ENCODE measurements at places on chromosomes 16 and 17.

DNA sequence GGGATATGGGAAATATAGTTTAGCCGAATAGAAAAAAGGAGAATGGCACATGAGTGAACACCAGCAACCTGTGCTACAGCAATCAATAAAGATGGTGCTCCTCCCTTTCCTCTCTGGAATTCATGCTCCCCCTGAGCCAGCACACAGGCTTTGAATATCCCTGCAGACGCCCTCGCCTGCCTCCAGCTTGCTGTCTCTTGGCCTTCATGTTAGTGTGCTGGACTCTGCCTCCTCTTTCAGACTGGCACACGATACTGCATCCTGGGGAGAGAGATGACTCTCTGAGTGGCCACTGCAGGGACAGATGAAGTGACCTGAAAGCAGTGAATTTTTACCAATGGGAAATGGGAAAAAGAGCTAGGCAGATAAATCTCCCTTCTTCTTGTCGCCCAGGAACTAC, 498.6 kb upstream of the SALL1 start:
- no peak for DNase-seq

DNA sequence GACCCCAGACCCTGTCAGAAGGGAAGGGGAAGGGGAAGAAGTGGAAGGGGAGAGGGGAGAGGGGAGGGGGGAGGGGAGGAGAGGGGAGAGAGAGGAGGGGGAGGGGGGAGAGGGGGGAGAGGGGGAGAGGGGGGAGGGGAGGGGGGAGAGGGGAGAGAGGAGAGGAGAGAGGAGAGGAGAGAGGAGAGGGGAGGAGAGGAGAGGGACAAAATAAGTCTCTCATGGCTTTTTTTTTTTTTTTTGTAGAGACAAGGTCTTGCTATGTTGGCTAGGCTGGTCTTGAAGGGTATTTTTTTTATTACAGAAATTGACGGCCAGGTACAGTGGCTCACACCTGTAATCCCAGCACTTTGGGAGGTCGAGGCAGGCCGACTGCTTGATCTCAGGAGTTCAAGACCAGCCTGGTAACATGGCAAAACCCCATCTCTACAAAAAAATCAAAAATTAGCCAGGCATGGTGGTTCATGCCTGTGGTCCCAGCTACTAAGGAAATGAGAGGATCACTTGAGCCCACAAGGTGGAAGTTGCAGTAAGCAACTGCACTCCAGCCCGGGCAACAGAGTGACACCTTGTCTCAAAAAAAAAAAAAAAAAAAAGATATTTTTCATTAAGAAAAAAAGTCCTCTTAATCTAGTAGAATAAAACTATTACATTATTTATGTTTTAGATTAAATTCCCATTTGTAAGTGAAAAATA, 19.2 kb downstream of the AMFR start:
- DNase-seq: no peak

DNA sequence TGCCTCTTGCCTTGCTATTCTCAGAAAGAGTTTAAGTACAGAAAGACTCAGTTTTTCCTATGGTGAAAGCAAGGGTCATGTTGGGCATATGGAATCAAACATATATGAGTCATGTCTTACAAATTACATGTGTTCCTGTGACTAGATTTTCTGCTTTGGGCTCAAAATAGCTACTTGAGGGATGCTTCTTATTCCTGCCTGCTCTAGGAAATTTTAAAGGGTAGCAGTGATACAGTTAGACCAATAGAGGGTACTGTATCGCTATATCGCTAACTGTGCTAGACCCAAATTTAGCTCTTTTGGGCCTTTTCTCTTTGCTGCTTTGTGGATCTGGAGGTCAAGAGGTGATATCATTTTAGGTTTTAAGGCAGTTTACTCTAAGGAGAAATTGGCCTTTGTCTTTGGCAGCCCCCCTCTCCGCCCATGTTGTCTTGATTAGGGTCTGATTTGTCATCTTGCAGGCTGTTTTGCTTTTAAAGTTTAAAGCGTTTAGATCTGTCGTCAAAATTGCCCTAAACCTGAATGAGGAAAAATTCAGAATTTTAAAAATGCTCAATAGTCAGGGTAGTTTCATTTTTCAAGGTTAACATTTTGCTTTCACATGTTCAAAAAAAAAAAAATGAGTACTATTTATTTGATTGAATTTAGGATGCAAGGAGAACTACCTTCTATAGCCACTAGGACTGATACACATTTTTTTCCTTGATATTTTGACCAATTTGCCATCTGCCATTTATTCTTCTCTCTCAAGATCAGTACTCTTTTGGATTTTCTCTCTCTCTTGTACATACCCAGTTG, 8.8 kb downstream of the NFATC3 start:
- peak; percentile 50 for DNase-seq

DNA sequence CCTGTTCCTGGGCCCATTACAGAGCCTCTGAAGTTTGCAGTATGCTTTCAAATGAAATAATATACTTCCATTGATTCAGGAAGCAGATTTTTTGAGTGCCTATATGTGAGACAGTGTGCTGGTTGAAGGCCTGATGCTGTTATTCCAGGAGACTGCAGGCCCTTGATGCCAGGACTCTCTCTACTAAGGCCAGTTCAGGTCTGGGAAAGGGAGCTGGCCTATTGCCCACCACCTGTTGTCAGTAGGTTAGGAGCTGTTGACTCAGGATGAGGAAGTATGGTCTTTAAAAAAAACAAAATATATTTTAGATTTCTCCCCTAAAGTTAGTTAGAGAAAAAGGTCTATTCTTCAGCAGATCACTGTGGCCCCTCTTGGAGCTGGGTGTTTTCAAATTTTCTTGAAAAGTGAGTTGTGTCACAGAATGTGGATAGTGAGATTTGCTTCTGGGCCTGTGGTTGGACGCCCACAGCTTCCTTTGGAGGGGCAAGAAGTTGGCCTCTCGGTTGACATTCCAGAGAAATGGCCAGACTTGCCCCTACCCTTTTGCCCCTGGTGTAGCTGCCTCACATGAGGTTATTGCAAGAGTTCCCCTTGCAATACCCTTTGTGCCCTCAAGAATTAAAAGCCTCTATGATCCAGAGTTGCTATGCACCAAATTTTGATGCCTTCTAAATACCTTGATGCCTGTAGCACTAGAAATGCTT, 7.9 kb downstream of the ESRP2 start:
- DNase-seq: no peak

DNA sequence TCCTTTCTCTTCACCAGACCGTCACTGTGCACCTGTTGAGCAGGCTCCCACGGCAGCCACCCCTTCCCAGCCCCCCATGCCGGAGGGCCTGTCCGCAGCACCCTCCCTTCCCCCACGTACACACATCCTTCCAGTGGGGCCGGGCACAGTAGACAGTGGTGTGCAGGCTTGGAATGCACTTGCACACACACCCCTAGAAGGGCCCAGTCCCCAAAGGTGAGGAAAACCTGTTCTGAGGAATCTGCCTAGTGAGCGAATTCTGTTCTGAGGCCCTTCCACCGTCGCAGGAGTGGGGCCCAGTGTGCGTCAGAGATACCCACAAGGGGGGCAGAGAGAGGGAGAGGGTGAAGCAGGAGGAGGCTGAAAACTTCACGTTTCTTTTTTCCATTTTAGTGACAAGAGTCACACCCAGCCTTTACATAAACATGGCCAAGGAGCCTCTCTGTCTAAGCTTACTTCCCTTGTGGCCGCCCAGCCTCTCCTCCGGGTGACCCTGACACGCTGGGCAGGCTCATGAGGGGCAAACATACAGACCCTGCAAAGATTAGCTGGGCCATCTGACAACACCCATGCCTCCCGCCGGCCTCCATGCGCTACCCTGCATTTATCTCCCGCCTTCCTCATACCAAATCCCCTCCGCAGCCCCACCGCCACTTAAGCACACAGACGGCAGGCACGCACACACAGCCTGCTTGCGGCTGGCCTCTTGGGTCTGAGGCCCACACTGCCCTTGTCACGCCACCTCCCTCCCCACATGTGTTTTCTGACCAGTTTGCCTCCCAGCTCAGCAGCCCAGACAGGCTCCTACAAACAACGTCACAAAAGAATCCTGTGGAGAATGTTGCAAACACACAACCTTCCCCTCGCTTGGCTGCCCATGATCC, 1.8 kb downstream of the ZBTB4 start:
- no peak for DNase-seq

- no peak for DNase-seq
Measured at GRCh38 chr17:78197147-78197832, 10.1 kb downstream of the AFMID start.

GRCh38 chr16:11743308-11744074, 834 bp upstream of the TXNDC11 start:
- DNase-seq: no peak

- no peak for DNase-seq
Measured at GRCh38 chr16:52069866-52070265, 477.1 kb downstream of the TOX3 start.

DNA sequence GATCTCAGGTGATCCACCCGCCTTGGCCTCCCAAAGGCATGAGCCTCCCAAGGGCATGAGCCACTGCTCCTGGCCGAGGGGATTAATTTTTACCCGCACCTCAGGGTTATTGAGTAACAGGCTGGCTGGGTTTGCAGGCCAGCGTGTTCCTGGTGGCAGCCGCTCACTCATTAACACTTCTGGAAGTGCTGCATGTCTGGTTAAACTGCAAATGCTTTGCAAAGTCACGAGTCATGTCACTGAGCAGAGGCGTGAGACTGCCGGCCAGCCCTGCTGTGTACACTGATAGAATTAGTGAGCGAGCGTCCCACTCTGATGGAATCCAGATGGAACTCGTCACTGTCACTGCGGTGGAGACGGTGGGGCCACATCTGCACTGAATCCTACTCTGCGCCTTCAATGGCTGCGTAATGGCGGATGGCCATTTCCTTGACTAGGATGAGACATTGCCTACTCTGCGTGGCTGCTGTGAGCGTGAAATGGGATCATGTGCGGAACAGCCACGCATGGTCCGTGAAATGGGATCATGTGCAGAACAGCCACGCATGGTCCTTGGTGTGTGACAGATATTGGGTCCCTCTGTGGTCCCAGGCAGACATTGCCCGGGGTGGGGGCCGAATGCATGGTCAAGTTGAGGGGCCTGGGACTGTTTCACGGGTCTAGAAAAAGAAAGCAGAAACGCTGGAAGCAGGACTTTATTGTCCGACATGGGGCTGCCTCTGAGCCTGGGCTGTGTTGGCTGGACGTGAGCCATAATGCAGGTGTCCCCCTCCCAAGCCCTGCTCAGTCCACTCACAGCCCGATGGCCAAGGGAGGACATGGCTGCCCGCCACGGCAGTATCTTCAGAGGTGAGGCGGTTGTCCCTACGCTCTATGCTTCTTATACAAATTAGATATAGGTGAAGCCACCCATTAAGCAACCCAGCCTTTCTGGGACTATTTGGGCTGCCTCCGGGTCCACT, 740 bp upstream of the SLC5A10 start:
- no peak for DNase-seq

GRCh38 chr16:1097800-1098199, 1.8 kb upstream of the C1QTNF8 start:
- DNase-seq: no peak

GRCh38 chr17:43353393-43353792, 45.4 kb upstream of the ARL4D start:
- no peak for DNase-seq

DNA sequence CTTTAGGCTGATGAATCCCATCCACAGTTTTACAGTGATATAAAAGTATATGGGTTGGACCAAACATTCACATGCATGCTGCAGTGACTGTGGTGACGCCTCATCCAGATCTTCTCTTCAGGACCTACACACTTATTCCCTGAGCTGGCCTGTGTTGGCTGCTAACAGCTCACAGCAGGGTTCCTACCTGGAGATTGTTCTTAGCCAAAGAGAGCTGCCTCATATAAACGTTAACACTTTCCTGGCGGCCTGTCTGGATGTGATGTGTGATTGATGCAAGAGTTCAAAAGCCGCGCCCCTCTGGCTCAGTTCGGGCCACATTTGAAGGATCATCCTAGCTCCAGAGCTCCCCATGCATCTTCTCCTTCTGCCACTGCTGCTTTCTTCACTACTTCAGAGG, 93.0 kb upstream of the NETO2 start:
- DNase-seq: no peak

- no peak for DNase-seq
Measured at GRCh38 chr17:31416503-31416923, 25.0 kb downstream of the RAB11FIP4 start.

DNA sequence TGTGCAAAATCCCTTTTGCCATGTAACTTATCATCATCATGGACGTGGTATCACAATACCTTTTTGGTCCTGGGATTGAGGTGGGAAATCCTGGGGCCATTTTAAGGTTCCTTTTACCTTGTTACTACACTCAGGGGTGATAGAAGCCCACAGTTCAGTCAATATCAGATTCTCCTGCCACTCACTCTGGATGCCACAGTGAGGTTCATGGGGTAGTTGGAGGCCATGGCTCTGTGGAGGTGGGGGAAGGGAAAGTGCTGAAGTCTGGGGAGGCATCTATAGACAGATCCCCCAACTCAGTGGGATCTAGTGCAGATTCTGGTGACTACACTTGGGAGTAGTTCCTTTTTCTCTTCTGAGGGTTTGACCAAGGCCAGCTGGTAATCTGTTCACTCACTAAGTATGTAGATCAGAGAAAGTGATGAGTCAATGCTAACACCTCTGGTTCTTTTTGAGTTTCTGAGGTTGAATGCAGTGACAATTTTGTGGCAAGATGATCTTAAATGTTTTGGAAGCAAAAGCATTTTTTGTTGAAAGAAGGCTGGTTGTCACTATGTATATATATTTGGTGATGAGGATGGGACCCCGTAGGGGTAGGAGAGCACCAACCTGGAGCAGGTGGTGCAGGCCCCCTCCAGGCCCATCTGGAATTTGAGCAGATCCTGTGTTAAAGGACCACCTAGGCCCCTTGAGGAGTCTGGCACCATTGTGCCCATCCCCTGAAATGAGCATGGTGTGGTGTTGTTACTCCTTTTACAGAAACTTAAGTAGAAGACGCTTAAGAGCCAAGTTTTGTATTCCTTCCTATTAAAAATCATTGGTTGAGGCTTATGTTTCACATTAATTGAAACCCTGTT, 18.8 kb upstream of the IRF8 start:
- DNase-seq: no peak

GRCh38 chr16:77430787-77431585, 3.8 kb downstream of the ADAMTS18 start:
- DNase-seq: no peak

- DNase-seq: no peak
Measured at GRCh38 chr17:10072556-10073425, 125.6 kb downstream of the GAS7 start.

GRCh38 chr17:7982666-7983065, 19.7 kb upstream of the GUCY2D start:
- no peak for DNase-seq

DNA sequence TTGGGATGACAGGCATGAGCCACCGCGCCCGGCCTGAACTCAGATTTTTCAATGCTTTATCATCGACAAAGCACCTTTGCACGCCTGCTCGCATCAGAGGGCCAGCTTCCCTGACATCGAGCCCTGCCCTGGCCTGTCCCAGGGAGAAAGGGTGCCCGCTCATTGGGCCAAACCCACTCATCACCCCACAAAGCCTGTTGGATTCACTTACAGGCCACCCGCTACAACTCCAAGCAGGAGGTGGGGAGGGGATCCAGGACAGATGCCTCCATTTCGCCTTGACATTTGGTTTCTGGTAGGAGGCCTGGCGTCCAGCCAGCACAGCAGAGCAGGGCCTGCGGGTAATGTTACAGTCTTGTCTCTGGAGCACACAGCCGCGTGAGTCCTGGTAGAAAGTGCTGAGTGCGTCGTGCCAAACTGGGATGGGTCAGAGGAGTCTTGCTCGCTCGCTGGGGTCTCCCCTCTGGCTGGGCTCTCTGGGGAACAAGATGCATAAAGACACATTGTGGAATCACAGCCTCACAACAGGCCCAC, 19.8 kb downstream of the SMTNL2 start:
- peak; percentile 49 for DNase-seq

GRCh38 chr17:58336456-58337209, 8.0 kb upstream of the TSPOAP1 start:
- peak; percentile 53 for DNase-seq
